ENCODE measurements at places on chromosomes 2 and 18.

GRCh38 chr2:2238726-2239269 is 92.3 kb downstream of the MYT1L start:
- no peak overlapping the region for H3K4me3 ChIP-seq
- DNase-seq, result no peak
- H3K27ac ChIP-seq, result no peak overlapping the region
- H3K27me3 ChIP-seq, result no peaks in the 10 kb centered on the region
- no peaks in the 10 kb centered on the region for H3K4me1 ChIP-seq
- no peaks in the 10 kb centered on the region for H3K36me3 ChIP-seq

DNA sequence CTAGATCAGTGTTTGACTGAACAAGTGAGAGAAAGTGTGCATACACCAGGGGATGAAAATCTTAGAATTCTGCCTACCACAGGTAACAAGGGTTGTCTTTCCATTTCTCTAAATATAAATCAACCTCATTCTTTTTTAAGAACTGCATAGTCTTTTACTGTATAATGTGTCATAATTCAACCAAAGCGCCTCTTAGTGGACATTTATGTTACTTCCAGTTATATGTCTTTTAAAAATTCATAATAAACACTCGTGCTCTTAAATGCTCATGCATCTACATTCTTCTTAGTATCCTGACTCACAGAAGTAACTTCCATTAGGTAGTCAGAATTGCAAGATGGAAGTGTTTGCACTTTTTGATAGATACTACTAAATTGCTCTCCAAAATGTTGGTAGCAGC is 76.2 kb downstream of the CHRNA1 start:
- H3K27ac ChIP-seq, result no peak overlapping the region
- no peak for DNase-seq
- no peaks in the 10 kb centered on the region for H3K27me3 ChIP-seq

- peaks cover 4% of the 10 kb centered on the region for H3K4me1 ChIP-seq
- no peak overlapping the region for H3K27ac ChIP-seq
- no peaks in the 10 kb centered on the region for H3K27me3 ChIP-seq
- no peaks in the 10 kb centered on the region for H3K36me3 ChIP-seq
These were observed 14.2 kb upstream of the DSG1 start for GRCh38 chr18:31303771-31304170.

- no peak overlapping the region for H3K4me3 ChIP-seq
- no peak for DNase-seq
- no peak overlapping the region for H3K27ac ChIP-seq
- no peaks in the 10 kb centered on the region for H3K36me3 ChIP-seq
These were observed 93.7 kb upstream of the ZNF516 start for GRCh38 chr18:76588601-76589226.

GRCh38 chr2:48347712-48348111 is 182.2 kb upstream of the STON1 start:
- no peaks in the 10 kb centered on the region for H3K36me3 ChIP-seq
- H3K4me1 ChIP-seq, result no peaks in the 10 kb centered on the region
- H3K27me3 ChIP-seq, result no peaks in the 10 kb centered on the region
- H3K4me3 ChIP-seq, result no peak overlapping the region
- peak; percentile 37 for DNase-seq

DNA sequence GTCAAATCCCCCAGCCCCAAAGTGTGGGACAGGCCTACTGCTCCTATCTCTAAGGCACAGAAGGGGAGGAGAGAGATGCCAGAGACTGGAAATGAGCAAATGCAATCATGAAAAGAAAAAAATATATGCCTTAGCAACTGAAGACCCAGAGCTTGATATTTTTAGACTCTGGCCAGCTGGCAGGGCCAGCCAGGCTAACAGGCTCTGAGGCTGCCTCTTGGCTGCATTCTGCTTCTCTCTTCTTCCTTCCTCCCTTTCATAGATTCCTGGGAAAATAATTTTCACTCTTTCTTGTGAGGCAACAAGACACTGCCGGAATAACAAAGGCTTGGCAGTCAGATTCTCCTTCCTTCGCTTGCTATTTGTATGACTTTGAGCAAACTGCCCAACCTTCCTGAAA is 209.1 kb downstream of the RAD51AP2 start:
- H3K4me1 ChIP-seq, result no peaks in the 10 kb centered on the region
- no peak overlapping the region for H3K4me3 ChIP-seq
- no peaks in the 10 kb centered on the region for H3K27me3 ChIP-seq
- H3K27ac ChIP-seq, result no peak overlapping the region
- no peaks in the 10 kb centered on the region for H3K36me3 ChIP-seq

- H3K27me3 ChIP-seq, result no peaks in the 10 kb centered on the region
- H3K27ac ChIP-seq, result no peak overlapping the region
- no peak overlapping the region for H3K4me3 ChIP-seq
- no peaks in the 10 kb centered on the region for H3K4me1 ChIP-seq
- H3K36me3 ChIP-seq, result no peaks in the 10 kb centered on the region
These were observed 42.5 kb downstream of the VRK2 start for GRCh38 chr2:58089081-58089480.

DNA sequence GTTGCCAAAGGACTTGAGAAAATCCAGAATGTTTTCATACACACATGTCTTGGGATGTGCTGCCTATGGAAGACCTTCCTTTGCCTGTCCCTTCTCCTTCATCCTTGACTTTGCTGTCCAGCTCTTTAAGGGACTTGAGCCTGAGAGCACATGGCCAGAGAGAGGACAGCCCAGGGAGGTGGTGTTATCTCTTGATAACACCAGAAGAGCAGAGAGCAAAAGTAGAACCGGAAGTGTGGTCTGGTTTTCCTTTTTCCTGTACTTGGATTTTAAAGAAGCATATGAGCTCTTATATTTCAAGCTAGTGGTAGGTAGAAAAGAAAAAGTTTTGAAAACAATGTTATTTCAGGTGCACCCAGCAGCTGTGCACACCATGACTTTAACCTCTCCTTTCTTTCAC is 94.1 kb upstream of the ZNF532 start:
- no peak overlapping the region for H3K27ac ChIP-seq
- no peaks in the 10 kb centered on the region for H3K27me3 ChIP-seq
- DNase-seq, result no peak
- no peaks in the 10 kb centered on the region for H3K36me3 ChIP-seq
- H3K4me3 ChIP-seq, result no peak overlapping the region
- no peaks in the 10 kb centered on the region for H3K4me1 ChIP-seq

GRCh38 chr2:82665691-82666090 is 1793.4 kb downstream of the SUCLG1 start:
- no peak overlapping the region for H3K4me3 ChIP-seq
- no peaks in the 10 kb centered on the region for H3K27me3 ChIP-seq
- H3K4me1 ChIP-seq, result no peaks in the 10 kb centered on the region
- H3K36me3 ChIP-seq, result no peaks in the 10 kb centered on the region
- DNase-seq, result no peak

GRCh38 chr18:34624551-34624950 is 85.5 kb upstream of the DTNA start:
- H3K27me3 ChIP-seq, result no peaks in the 10 kb centered on the region
- H3K36me3 ChIP-seq, result no peaks in the 10 kb centered on the region
- DNase-seq, result peak; percentile 90
- no peak overlapping the region for H3K27ac ChIP-seq

DNA sequence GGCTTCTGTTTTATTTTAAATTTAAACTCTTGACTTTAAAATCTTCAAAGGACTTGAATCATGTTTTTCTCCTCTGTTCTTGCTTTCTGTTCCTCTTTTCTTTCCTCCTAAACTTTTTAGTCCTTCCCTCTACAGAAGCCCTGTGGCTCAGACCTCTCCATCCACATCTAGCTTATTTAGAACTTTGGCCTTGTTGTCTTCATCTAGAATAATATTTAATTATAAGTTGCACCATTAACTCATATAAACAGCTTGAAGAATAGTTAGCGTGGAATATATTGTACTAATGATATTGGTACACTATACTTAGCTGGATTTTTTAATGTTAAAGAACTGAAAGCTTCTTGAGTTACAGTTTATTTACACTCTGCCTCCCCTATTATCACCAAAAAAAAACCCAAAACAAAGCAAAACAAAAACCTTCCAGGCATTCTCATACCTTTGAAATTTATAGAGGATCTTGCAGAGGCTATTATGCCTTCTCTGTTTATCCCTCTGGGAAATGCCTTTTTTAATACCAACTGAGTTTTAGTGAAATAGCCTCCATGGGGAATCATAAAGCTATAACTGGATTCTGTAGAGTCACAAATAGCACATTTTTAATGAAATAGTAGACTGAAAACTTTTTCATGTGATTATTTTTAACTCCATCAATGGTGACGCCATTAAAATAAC is 9.2 kb upstream of the CCDC141 start:
- no peak overlapping the region for H3K4me3 ChIP-seq
- peaks cover 4% of the 10 kb centered on the region for H3K4me1 ChIP-seq
- H3K36me3 ChIP-seq, result no peaks in the 10 kb centered on the region
- no peak for DNase-seq

DNA sequence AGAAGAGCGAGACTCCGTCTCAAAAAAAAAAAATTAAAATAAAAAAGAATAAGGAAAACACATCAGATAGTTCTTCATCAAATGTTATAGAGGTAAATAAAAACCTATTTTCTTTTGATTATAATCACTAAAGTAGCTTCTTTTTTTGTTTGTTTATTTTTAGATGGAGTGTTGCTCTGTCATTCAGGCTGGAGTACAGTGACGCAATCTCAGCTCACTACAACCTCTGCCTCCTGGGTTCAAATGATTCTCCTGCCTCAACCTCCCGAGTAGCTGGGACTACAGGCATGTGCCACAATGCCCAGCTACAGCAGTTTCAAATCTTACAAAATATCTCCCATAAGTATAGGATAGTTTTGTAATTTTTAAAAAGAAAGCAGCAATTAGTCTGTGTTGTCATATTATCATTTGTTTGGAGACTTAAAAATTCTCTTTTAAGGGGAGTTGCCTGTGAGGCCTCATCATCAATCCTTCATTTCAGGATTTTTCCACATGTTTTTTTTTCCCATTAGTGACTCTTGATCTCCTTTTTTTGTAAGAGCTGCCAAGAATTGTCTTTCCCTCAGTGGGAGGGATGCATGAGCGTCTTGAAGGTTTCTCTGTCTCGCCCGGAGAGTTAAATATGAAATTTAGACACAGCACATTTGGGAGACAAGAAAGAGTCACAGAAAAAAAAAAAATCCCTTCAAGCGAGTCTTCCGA is 275.9 kb downstream of the CDCA7 start:
- H3K36me3 ChIP-seq, result no peaks in the 10 kb centered on the region
- DNase-seq, result no peak
- H3K27ac ChIP-seq, result no peak overlapping the region
- no peaks in the 10 kb centered on the region for H3K4me1 ChIP-seq

GRCh38 chr2:195408196-195408595 is 248.8 kb upstream of the SLC39A10 start:
- no peaks in the 10 kb centered on the region for H3K4me1 ChIP-seq
- no peak overlapping the region for H3K27ac ChIP-seq
- H3K4me3 ChIP-seq, result no peak overlapping the region
- DNase-seq, result no peak
- H3K36me3 ChIP-seq, result no peaks in the 10 kb centered on the region
- no peaks in the 10 kb centered on the region for H3K27me3 ChIP-seq

- H3K27me3 ChIP-seq, result no peaks in the 10 kb centered on the region
- H3K4me3 ChIP-seq, result no peak overlapping the region
- no peaks in the 10 kb centered on the region for H3K4me1 ChIP-seq
- H3K27ac ChIP-seq, result no peak overlapping the region
- no peak for DNase-seq
These were observed 172.8 kb upstream of the SESTD1 start for GRCh38 chr2:179437430-179437829.

DNA sequence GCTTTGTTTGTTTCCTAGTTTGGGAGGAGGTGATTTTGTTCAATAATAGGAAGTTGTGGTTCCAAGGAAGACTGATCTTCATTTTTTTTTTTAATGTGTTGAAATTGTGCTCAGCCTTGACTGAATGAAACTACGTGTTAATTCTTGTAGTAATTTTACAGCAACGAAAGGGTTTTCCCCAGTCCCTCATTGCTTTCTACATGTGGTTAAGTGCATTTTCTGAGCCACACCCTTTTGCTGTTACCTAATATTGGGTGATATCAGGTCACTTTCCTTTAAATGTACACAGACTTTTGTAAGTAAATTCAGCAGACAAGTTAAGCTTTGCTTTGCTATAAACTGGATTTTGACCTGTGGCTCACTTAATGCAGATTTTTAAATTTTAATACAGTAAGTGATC is 73.6 kb downstream of the OTX1 start:
- no peak for DNase-seq
- H3K27ac ChIP-seq, result no peak overlapping the region
- no peaks in the 10 kb centered on the region for H3K36me3 ChIP-seq
- H3K4me3 ChIP-seq, result no peak overlapping the region
- H3K4me1 ChIP-seq, result no peaks in the 10 kb centered on the region
- no peaks in the 10 kb centered on the region for H3K27me3 ChIP-seq

- no peaks in the 10 kb centered on the region for H3K27me3 ChIP-seq
- H3K36me3 ChIP-seq, result no peaks in the 10 kb centered on the region
- H3K27ac ChIP-seq, result no peak overlapping the region
These were observed 66.4 kb downstream of the ZNF516 start for GRCh38 chr18:76428396-76429261.

DNA sequence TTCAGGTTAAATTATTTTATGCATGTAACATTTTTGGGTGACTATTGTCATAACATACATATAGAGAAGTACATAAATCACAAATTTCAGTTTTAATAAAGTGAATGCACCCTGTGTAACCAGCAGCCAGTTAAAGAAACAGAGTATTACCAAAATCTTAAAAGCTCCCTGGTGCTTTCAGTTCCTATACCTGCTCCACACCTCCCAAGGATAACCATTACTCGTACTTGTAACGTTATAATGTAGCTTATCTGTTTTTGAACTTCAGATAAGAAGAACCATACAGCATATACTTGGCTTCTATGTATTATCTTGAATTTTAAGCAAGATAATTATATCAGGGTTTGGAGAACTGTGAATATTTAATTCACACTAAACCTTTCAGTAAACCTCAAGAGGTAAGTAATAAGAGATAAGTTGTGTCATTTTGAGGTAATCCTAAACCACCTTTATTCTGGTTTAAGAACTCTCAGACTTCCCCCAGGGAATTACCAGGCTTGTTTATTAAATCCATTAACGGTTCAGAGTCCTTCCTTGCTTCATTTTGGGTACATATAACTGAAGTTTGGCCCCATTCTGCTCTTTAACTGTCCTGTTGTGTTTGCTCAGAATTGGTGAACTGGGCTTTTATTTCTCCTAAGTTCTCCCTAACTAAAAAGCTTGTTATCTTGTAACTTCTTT is 58.6 kb downstream of the LCLAT1 start:
- no peak overlapping the region for H3K27ac ChIP-seq
- no peak overlapping the region for H3K4me3 ChIP-seq
- no peaks in the 10 kb centered on the region for H3K27me3 ChIP-seq
- no peaks in the 10 kb centered on the region for H3K36me3 ChIP-seq
